ENCODE measurements at places on chromosomes 7 and 10.

DNA sequence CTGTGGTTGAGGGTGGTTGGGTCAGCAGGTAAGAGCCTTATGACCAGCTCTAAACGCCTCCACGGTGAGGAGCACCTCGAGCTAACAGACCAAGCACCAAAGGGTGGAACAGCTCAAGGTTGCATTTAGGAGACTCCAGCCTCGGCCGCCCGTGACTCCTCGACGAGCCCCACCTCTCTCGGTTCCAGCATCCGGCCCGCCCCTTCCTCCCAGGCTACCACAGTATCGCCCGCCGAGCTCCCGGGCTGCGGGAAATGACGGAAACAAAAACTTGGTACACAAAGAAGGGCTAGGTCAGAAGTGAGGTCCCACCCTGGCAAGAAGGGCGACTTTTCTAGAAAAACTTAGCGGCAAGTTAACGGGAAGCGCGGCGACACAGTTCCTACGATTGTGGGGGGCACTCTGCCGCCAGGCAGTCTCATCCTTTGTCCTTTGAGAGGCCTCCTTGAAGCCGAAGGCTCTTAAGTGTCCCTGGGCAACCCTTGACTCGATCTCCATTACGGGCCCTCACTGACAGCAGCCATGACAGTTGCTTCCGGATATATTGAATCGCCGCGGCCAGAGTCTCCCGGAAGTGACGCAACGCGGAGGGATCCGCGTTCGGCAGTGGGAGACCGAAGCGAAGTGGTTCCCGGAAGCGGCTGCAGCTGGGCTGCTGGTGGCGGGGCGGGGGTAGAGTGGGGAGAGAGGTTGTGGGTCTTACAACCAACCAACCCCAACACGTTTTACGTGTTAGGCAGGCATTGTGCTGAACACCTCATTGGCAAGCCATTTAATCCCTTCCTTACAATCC is 40.2 kb upstream of the ZNF518A start:
- peak; percentile 97 for DNase-seq

GRCh38 chr10:103632247-103632642 is 138.7 kb downstream of the NEURL1 start:
- no peak for DNase-seq

GRCh38 chr10:46328853-46329689 is 42.3 kb downstream of the ANTXRL start:
- no peak for DNase-seq

- no peak for DNase-seq
Observed at GRCh38 chr10:122246830-122247520, 24.1 kb upstream of the BTBD16 start.

DNA sequence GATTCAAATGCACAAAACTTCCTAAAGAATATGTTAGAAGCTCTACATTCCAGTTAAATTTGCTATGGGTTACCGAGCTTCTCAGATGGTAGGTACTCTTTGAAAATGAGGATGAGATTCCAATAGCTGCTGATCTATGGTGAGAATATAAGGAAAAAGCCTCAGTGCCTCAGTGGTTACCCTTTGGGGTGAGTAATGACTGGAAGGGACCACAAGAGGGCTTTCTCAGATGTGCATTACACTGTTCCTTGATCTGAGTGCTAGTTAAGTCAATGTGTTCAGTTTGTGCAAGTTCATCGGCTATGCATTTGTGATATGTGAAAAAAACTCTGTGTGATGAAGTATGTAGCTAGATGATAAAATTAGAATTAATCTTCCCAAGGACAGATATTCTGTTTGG is 3.5 kb downstream of the NRCAM start:
- peak; percentile 30 for DNase-seq

GRCh38 chr10:11163780-11164550 is 146.3 kb downstream of the CELF2 start:
- no peak for DNase-seq

GRCh38 chr7:44796034-44796503 is 412 bp upstream of the PPIA start:
- no peak for DNase-seq

GRCh38 chr7:157580324-157580723 is 243.5 kb downstream of the DNAJB6 start:
- DNase-seq = no peak

DNA sequence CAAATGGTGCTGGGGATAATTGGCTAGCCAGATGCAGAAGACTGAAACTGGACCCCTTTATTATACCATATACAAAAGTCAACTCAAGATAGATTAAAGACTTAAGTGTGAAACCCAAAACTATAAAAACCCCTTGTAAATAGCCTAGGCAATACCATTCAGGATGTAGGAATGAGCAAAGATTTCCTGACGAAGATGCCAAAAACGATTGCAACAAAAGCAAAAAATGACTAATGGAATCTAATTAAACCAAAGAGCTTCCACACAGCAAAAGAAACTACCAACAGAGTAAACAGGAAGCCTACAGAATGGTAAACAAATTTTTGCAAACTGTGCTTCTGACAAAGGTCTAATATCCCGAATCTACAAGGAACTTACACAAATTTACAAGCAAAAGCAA is 30.9 kb upstream of the PLXDC2 start:
- DNase-seq = no peak

DNA sequence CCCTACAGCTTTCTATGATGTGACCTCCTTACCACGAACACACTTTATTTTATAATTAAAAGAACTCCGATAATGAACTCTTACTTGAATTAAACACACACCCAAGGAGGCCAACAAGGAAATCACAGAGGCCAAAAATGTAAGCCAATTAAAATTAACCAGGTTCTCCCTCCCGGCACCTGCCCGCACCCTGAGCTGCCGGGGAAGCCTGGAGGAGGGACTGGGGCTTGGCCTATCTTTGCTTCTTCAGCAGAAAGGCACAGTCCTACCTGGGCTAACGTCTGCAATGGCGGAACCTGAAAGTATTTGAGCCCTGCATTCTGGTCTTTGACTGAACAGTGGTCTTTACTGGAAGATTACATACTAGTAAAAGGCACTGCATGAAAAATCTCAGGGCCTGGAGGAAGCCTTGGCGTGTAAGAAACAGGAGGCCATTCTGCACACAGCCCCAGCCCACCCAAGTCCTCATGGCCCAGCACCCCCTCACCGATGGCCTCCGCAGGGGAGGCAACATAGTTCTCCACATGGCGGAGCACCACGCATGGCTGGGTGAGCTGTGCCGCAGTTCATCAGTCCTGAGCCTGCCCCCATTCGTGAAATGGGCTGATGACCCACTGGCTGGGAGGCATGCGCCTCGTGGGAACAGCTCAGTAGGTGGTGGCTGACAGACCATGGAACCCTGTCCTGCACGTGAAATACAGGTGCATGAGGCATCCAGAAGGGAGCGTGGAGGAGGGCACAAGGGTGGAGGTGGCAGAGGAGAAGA is 173.8 kb downstream of the PARD3 start:
- DNase-seq = no peak

- peak; percentile 38 for DNase-seq
Observed at GRCh38 chr7:50450590-50451032, 461 bp upstream of the FIGNL1 start.

DNA sequence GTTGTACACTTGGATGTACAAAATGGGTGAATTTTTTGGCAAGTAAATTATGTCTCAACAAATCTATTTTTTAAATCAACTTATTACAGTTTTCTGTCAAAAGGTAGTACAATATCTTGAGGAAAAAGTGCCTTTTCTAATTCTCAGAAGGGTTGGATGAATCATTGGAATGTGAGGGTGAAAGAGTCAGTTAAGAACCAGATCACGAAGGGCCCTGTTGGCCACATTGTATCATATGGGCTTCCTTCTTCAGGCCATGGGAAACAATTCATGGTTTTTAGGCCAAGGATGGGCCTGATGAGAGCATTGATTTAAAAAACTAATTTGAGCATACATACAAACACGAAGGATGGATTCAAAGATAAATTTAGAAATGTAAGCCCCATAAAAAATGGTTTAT is 503.7 kb downstream of the TNS3 start:
- DNase-seq = no peak

GRCh38 chr10:79353000-79353406 is 5.7 kb downstream of the PPIF start:
- no peak for DNase-seq

DNA sequence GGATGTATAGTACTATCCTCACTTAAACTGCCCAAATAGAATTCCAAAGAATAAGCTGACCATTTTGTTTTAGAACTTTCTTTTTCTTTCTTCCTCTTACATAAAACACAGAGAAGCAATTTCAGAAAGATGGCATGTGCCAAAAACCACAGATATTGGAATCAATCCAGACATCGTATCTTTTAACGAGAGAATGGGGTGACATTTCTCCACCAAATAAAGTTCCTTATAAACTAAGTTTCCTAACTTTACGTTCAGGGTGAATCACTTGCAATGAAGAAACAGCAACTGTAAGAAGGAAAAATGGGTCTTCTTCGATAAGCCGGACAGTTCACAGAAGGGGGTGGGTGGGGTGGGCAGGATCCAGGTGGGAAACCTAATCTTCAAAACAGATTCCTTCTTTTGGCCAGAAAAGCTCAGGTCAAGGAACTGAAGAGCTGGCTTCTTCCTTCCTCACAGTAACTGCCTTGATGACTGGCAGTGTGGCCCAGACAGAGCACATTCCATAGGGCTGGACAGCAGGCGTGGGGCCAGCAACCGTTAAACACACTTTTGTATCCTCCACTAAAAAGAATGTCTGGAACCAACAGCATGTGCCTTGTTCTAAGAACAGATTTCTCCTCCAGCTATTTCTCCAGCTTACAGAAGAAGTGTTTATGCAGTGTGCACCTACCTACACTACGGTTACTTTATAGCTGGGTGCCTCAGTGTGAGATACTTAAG is 31.5 kb downstream of the CREB3L2 start:
- no peak for DNase-seq

- no peak for DNase-seq
Observed at GRCh38 chr10:24208661-24209431, at the start of gene KIAA1217. KIAA1217 (plus strand) TSS chr10:24209138; CDS start chr10:24209194, 56 bp downstream.

- DNase-seq = no peak
Observed at GRCh38 chr7:28068811-28069216, 111.8 kb downstream of the JAZF1 start.

DNA sequence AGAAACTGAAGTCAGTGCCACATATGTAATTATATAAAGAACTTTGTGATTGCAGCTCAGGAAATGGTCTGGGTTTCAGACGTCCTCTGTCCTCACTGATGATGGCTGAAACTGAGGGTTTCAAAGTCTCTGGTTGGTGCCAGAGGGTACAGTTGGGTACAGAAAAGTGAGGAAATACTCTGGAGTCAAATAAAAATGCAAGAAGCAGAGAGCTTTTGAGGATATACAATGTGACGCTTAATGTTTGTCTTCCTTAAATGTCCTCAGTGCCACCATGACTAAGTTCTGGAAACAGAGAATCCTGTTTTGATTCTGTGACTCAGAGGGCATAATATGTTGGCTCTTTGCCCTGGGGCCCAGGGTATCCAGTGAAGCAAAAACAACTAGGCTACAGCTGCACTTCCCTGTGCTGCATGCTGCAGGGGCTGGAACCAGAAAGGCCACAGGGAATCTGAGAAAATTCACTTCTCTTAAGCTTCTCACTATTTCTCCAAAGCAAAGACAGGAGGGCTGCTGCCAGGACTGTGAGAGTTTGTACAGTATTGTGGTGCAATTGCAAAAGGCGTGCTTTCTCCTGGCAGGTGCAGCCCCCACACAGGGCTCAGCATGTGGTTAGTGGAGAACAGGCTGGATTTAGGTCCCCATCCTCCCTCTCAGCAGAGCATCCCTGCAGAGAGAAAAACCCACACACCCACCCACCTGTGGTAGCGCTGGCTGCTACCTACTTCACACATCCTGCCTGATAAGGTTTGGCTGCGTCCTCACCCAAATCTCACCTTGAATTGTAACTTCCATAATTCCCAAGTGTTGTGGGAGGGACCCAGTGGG is 169.5 kb upstream of the SVIL start:
- DNase-seq = no peak

- no peak for DNase-seq
Observed at GRCh38 chr10:71287456-71287855, 31.6 kb upstream of the SLC29A3 start.

DNA sequence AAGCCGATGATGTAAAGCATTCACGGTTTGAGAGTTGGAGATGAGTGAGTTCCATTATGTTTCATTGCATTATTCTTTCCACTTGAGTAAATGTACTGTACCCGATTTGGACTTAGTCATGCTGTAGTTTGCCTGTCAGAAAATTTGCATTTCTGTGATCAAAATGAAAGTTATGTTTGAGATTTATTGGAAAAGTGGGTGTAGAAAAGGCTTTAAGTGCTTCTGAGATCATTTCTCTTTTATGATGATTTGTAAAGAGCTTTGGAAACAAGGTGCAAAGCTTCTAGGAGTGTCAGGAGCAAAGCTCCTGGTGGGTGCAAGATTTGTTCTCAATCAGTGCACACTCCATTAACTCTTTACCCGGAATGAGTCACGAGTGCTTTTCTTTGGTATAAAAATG is 204.1 kb upstream of the POM121L12 start:
- no peak for DNase-seq

DNA sequence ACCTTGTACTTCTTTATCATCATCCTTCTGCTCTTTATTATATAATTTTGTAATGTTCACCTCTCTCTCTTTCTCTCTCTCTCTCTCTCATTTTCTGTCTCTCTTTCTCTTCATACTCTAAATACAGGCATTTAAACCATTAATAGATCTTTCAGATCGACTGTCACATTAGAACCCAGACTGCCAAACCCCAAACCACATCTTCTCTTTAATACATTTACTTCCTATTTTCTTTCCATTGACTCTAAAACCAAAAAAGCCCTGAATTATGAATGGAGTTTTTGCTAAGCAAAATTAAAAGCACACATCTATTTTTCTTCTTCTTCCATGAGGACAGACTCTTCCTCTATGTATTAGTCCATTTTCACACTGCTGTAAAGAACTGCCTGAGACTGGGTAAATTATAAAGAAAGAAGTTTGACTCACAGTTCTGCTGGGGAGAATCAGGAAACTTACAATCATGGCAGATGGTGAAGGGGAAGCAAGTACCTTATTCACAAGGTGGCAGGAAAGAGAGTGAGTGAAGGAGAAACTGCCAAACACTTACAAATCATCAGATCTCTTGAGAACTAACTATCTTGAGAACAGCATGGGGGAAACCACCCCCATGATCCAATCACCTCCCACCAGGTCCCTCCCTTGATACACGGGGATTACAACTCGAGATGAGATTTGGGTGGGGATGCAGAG is 272.7 kb upstream of the MGMT start:
- no peak for DNase-seq

DNA sequence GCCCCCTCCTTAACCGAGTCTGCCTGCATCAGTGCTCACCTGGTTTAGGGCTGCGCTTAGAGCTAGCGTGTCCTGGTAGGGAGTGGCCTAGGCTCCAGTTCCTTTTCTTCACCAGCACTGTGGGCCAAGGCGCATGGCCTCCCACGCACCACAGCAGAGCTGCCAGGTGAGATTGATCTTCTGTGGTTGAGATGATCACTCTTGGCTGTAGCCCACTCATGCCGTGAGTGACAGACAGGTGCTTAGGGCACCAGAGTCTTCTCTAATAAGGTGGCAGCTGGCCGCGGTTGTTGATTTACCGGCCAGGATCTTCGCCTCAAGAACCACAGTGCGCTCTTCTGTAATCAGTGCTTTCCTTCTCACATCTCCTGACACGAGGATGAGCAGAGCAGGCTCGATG is 157.2 kb upstream of the INSYN2A start:
- DNase-seq = no peak
